Stimulated activated CD4-positive, alpha-beta T cell treated with anti-CD3 and anti-CD28 coated beads, Interleukin-2, amount 100 ng/mL, for 48 hours (primary cell): ENCODE measurements at places on chromosomes 5 and 9.

GRCh38 chr5:135491552-135492318, 39.6 kb upstream of the TIFAB start:
- no peak for DNase-seq

DNA sequence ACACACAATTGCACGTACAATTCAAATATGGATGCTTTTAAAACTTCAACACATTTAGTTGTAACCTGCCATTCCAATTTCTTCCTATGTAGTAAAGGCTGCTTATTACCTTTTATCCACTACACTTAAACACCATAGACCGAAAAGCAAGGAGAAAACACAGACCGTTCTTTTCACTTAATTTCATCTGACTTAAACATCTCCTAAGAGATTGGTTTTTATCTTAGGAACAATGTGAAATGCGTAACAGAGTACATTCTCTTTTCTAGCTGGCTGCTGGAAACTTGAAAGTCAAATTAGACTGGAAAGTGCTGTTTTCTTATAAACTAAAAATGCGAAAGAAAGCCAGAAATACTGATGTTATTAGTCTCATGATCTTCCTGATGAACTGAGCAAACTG, 241.8 kb downstream of the MLLT3 start:
- DNase-seq: no peak

DNA sequence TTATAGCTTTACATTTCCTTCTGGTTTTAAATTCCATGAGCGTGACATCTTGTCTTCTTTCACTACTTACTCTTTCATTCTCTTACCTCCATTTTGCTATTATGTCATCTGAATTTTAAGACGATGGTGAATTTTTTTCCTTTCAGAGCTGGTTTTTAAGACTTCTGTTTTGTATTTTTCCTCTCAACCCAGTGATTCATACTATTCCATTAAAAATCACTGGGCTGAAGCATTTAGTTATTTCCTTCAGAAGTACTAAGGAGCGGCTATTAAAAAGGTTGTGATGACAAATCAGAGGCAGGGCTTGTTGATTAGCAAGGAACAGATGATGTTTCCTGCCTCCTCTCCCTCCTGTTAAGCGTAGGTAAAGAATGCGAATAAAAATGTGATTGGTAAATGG, 16.5 kb downstream of the AGXT2 start:
- DNase-seq: no peak

GRCh38 chr5:157535042-157535865, 40.3 kb downstream of the ADAM19 start:
- DNase-seq: no peak

- no peak for DNase-seq
These were observed 128.7 kb upstream of the BOD1 start for GRCh38 chr5:173745123-173745522.

DNA sequence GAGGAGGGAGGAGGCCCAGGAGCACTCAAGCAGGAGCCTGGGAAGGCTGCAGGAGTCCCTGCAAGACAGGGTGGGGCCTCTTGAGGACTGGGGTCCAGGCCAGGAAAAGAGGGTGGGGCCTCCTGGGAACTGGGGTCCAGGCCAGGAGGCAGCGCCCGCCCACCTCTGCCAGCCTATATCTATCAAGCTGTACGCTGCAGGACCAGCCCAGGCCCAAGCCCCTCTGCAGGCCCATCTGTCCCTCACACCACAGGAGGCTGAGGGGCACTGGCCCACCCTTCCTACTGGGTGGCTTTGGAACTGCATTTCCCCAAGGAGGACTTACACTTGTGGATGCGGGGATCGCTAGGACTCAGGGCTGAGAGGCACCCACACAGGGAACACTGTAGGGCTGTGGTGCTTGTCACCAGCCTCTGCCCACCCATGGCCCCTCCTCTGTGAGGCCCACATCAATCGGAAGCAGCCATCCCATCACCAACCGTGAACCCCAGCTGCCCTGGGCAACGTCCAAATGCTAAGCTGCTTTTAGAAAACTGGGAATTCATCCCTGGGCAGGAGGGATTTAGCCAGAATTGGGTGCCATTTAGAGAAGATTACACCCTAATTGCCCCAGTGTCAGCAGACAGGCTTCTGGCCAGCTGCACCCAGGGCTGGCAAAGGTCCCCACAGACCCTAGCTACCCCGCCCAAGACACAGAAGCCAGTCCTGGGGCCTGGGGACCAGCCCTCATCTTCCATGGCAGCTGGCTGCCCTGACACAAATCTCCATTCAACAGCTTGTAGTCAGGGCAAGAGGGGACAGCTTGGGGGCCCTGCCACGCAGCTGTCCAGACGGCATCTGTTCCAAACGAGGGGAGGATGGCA, 15.3 kb downstream of the BICD2 start:
- no peak for DNase-seq

DNA sequence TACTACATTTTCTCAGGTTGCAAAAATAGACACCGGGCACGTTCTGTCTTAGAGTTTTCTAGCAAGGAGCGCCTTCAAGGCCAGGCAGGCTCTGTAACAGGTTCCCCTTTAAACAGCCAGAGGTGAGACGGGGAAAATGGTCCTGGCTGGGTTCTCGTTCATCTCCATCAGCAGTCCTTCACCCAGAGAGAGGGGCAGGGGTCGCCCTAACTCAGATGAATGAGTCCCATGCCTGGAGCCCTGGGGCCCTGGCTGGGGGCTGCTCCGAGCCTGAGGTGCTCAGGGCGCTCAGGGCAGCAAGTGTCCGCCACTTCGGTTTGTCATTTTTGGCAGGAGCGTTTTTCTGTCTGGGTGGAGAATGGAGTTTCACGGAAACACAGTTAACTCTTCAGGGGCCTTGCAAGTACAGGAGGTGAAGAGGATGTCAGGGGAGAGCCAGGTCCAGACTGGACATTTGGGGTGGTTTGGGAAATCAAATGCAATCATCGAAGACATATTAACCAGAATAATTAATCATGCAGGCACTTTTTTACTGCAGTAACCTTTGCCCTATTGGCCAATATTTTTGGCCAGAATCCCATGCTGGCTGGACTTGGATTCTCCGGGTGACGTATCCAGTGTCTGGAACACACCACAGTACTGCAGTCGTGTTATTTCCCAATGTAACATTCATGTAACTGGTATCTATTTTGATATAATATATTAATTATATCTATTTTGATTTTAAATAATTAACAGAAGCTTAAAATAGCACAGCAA, 2.9 kb downstream of the NTNG2 start:
- DNase-seq: no peak

GRCh38 chr9:109806506-109807115, 26.6 kb downstream of the PALM2AKAP2 start:
- no peak for DNase-seq

- no peak for DNase-seq
These were observed 1.1 kb downstream of the EPB41L4B start for GRCh38 chr9:109319626-109320241.

DNA sequence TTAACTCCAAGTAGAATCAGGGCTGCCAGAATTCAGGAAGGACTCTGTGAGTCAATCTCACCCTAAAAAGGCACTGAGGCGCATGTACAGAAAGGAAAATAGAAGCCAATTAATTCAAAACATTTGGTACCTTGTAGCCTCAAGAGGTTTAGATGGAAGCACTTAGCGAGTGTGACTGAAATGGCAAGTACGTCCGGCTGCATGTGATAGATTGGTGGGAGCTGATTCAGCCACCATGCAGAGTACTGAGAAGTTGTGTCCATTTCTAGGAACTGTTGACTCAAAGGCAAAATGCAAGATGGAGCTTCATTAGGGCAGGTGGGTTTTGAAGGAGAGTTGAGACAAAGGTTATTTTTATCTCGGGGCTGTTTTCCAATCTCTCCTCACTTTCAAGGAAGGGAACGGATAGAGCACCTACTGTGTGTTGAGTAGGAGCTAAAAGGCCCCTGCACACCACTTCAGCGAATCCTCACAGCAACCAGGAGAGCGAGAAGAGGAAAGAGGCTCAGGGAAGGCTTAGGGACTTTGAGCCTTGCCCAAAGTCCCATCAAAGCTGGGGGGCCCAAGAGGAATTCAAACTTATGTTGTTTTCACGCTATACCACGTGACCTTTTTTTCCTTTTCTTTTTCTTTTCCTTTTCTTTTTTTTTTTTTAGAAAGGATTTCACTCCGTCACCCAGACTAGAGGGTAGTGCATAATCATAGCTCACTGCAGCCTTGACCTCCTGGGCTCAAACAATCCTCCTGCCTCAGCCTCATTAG, 34.6 kb upstream of the CPEB4 start:
- DNase-seq: no peak

DNA sequence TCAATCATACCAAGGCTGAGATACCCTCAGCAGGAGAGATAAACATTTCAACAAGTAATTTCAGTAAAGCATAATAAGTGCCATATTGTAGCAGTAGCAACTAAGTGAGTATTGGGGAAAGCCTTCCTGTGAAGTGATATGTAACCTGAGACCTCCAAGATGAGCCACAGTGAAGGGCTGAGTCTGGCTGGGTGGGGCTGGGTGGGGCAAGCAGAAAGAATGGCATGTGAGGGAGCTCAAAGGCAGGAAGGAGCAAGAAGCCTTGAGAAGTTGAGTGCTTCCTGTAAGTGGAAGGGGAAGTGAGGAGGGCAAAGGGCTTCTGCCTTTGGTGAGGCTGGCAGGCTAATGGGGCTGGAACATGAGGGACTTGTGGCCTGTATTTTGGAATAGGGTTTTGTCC, 19.7 kb upstream of the ASTN2 start:
- no peak for DNase-seq

DNA sequence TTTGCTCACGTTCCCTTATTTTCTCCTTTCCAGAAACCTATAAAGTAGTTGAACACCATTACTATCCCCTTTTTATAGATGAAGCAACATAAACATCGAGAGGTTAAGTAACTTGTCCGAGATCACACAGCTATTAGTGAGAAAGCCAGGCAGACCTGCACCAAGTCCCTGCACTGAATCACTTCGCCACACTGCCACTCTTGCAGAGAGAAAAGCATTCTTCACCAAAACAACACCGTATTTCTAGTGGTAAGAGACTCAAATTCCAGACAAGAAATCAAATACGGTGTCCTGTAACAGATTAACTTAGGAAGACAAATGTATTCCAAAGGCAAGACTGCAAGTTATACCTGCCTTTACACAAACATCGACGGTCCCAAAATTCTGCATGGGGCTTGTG, 82.0 kb upstream of the DMRT1 start:
- no peak for DNase-seq

DNA sequence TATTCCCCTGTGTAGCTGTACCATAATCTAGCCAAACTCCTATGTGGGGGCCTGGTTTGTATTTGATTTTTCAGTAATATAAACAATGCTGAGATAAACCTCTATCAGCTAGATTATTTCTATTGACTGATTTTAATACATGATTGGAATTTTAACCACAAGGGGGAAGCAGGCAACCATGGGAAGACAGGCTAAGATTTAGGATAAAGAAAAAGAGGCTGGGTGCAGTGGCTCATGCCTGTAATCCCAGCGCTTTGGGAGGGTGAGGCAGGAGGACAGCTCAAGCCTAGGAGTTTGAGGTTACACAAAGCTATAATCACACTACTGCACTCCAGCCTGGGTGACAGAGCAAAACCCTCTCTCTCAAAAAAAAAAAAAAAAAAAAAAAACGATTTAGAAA, 18.1 kb upstream of the GPX3 start:
- no peak for DNase-seq

DNA sequence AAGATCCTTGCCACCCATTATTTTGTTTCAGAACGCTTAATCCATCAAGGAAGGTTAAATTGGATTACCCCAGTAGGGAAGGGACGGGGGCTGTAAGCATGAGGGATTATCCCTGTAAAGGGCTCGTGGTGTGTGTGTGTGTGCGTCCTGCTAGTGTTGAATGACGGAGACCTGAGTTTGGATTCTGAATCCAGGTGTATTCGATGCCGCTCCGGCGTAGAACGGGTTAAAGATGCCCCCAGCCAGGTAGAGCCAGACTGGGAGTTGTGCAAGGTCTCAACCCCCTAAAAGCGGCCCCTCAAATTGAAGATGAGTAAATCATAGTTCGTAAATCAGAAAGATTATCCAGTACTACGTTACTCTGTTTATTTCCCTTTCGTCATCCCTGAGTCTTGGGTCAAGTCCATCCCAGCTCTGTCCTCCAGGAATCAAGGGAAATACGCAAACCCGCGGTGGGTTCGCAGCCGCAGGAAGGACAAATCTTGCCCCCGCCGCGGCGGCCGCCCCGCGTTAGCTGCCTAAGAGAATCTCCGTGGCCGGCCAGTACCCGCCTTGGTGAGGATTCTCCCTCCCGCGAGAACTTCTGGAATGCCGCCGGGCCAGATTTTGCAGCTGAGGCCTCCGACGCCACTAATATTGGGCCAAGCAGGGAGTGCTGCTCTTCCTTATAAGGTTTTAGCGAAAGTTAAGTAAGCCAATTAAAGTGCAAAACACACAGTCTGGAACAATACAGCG, 586 bp upstream of the MTAP start:
- no peak for DNase-seq

GRCh38 chr9:2955575-2955974, 111.7 kb upstream of the PUM3 start:
- DNase-seq: no peak

DNA sequence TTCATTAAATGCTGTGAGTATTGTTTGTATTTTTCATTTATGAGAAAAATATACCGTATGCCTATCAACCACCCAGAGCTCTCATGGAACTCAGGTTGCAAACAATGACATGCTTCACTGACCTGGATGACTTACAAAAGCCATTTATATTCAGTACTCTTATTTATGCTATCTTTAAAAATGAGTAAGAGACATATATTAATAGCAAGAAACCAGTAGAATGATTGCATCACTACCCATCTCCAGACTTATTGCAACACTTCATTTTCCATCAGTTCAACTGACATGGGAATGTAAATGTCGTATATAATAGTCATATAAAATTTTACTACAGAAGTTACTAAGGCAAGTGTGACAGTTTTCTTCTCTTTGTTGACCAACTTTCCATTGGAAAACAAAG, 69.1 kb downstream of the OTP start:
- DNase-seq: no peak

- DNase-seq: no peak
These were observed 39.0 kb downstream of the ADCY2 start for GRCh38 chr5:7434914-7435313.
